Aorta (tissue), 5 donors: ENCODE measurements at places on chromosomes 2 and 18.

DNA sequence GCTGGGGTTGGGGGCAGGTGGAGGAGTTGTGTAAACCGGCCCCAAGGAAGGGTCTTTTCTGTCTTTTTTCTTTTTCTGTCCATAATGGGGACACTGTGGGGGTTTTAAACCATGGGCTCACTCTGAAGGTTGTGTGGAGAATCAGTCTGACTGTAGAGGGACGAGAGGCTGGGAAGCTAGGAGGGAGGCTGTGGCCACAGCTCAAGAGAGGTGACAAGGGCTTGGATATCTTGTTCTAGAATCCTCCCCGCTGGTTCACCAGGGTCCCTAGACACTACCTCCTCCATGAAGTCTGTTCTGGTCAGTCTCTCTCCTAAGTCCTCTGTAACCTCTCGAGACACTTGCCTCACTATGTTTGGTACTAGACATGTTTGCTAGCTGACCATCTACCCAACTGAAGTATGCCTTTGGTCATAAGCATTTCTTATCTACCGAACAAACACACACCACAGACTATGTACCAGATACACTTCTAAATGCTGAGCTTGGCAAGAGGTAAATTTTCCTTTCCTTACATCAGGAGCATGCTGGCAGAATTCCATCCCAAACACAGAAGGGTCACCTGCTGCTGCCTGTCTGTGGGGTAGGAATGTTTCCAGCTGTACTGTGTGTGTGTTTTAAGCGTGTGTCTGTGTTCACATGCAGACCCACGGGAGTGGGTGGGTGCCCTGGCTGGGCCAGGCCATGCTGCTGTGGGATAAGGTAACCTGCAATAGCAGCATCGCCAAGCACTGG, 69.6 kb upstream of the MGAT4A start:
- no peak for DNase-seq

DNA sequence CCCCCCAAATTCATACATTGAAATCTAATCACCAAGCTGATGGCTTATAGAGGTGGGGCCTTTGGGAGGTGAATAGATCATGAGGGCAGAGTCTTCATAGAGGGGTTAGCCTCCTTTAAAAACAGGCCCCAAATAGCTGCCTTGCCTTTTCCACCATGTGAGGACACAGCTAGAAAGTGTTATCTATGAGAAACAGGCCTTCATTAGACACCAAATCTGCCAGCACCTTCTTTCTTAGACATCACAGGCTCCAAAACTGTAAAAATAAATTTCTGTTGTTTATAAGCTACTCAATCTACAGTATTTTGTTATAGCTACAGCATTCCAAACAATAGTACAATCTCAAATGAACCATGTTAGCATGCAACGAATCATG, 459.3 kb upstream of the GCFC2 start:
- DNase-seq: no peak

DNA sequence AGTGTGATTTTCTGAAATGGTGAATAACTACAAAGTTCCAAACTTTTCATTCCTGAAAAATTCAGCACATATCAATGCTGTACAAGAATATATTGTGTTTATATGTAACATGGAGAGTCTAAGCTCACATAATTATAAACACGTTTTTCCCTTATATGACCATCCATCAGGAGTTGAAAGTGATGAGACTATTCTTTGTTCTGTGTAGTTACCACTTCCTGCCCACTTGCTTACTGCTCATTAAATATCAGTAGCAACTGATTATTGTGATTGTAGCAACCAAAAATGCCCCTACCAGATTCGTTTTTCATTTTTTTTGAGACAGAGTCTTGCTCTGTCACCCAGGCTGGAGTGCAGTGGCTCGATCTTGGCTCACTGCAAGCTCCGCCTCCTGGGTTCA, 30.8 kb downstream of the OTX1 start:
- no peak for DNase-seq

DNA sequence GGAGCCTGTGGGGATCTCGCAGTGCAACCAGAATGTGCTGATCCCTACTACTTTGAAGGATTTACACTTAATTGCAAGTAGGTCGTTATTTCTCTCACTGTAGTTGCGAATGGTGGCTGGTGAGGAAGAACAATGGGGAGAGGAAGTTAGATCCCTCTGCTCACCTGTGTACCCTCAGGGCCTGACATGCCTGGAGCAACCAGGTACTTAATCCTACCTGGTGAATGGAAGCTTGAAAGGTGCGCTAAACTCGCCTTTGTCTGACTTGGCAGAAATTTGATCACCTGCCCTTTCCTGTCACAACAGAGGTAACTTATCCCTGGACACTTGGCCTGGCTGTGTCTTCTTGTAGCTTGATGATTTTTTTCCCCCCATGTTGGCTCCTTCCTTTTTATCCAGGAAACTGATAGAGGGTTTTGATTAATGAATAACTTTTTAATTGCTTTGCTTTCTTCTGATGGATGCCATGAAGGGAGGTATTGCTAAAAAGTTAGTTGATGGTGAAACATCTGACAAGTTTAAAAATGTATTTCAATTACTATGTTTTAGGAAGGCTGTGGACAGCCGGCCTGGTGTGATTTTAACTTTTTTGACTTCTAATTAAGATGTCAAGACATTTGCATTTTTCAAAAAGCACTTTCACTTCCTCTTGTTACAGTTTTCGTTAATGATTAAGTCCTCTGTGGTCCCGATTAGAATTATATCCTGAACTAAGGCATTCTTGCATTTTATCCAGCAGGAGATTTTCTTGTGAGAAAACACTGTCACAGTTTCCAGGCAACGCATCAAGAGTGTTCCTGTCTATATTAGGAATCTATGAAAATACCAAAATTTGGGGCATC, 9.2 kb downstream of the SGPP2 start:
- DNase-seq: no peak

DNA sequence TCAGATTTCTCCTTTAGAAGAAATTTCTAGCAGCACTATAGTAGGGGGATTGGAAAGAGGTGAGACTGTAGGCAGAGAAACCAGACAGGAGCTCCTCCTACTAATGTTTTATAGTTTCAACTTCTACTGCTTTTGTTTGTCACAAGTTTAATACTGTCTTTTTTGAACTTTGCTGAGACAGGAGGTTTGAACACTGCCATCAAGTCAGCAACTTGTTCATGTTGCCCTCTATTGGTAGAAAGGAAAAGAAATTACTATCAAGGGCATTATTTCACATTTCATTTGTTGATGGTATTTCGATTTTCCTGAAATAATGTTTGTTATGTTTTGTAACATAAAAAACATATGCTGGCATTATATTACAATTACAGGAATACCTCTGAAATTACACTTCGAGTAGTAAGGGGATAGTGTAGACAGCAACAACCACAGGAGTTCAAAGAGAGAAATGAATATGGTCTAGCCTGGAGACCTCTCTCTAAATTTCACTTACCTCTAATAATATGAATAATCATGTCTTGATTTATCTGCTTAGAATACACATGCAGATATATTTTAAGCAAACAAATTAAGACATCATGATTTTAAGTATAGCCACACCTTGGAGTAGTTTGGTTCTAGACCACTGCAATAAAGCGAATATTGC, 12.4 kb upstream of the CCDC88A start:
- DNase-seq: no peak

DNA sequence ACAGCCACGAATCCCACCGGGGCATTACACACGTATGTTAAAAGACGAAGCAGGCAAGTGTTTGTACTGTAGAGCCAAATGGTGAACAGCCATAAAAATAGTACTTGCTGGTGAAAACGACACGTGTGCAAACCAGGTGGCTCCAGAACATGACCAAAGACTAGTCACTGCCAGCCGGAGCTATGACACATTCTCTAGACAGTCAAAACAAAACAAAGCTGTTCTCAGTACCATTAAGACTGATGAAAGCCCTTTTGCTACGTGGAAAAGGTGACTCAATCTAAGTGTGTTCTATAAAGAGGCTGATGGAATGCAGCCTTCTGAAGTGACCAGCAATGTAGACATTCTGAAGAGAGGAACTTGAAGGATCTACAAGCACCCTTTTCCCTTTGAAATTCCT, 367.7 kb upstream of the NETO1 start:
- no peak for DNase-seq

DNA sequence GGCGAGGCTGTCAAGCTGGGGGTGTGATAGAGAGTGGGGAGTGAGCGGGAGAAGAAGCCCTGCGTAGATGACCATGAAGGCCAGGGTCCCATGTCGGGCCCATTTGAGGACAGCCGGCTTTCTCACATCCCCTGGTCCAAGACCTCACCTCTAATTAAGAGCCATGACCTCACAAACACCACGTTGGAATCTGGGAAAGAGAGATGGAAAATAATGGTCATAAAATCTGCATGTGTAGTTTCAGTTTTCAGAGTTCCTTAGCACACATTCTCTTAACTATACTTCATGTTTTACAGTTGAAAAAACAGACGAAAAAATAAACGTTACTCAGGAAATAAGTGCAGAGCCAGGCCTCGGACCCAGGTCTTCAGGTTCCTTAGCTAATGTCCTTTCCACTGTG, 244.8 kb upstream of the SIX2 start:
- no peak for DNase-seq

DNA sequence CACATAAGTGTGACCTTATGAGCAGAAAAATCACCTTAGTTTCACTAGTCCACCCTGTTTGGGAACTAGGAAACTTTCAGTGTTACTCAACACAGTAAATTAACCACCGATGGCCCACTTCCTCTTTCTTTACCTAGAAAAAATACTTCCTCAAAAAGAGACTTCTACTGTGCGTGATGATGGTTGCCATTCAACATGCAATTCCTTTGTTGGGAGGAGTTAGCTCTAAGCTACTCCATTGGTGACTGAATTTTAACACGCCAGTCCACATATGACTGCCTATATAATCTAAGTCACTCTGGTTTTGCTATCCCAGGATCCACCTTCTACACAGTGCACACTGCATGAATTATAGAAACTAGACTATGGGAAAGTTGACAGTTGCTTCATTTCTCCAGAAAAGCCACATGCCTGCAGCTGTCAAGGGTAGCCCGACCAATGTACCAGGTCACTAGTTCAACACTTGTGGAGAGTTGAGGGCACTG, 47.8 kb upstream of the REG3G start:
- DNase-seq: no peak
